Activated CD4-positive, alpha-beta T cell treated with anti-CD3 and anti-CD28 coated beads, Interleukin-2, amount 10 ng/mL, durations not matched to agents 7 days and 5 days (primary cell): ENCODE measurements at places on chromosomes 3 and 15. TPM values are rescaled to one million over a fixed set of nuclear protein-coding genes. Genes with fewer than 3 reads are reported as not detected.

TF gene
- 0.45 TPM for total RNA-seq

GOLGA8R gene
- 2.7 TPM for total RNA-seq

CIP2A gene
- total RNA-seq = 57.5 TPM

CD47 gene
- total RNA-seq = 161 TPM

NAALADL2 gene
- not detected for total RNA-seq

PP2D1 gene
- total RNA-seq = not detected

ADAMTS7 gene
- total RNA-seq = 0.12 TPM

CSTA gene
- not detected for total RNA-seq

GPR149 gene
- not detected for total RNA-seq

GOLGA8G gene
- total RNA-seq = not detected

DCBLD2 gene
- total RNA-seq = 3.2 TPM

AVEN gene
- total RNA-seq = 9.1 TPM

FAM81A gene
- 0.57 TPM for total RNA-seq

CTXN2 gene
- total RNA-seq = not detected

C3orf85 gene
- not detected for total RNA-seq

TM4SF18 gene
- total RNA-seq = not detected

WWTR1 gene
- total RNA-seq = 0.77 TPM

XIRP1 gene
- total RNA-seq = not detected

TRPM7 gene
- total RNA-seq = 39.6 TPM

ROPN1 gene
- not detected for total RNA-seq

LPP gene
- 63.6 TPM for total RNA-seq

GOLGA6A gene
- total RNA-seq = not detected

CILP gene
- total RNA-seq = 0.04 TPM

CAMP gene
- not detected for total RNA-seq

SMCO1 gene
- not detected for total RNA-seq

SENP5 gene
- 32.4 TPM for total RNA-seq

DCLK3 gene
- total RNA-seq = not detected

ST8SIA2 gene
- not detected for total RNA-seq

ZKSCAN7 gene
- total RNA-seq = 0.50 TPM

CLDN11 gene
- total RNA-seq = not detected

PDHB gene
- total RNA-seq = 47.6 TPM

CX3CR1 gene
- 0.60 TPM for total RNA-seq

P2RY1 gene
- 0.19 TPM for total RNA-seq

LIPC gene
- total RNA-seq = 3.9 TPM

FAM227B gene
- 3.5 TPM for total RNA-seq

CADM2 gene
- total RNA-seq = not detected

ROBO2 gene
- not detected for total RNA-seq

HIGD2B gene
- total RNA-seq = not detected

GATA2 gene
- not detected for total RNA-seq

PPIP5K1 gene
- 24.3 TPM for total RNA-seq

FGD5 gene
- total RNA-seq = 0.17 TPM

PLA2G4F gene
- total RNA-seq = not detected

EPHB3 gene
- total RNA-seq = 0.12 TPM

CD96 gene
- 307 TPM for total RNA-seq

SLC2A2 gene
- not detected for total RNA-seq

CLRN1 gene
- total RNA-seq = not detected

TP63 gene
- total RNA-seq = 0.35 TPM
